ENCODE measurements at places on chromosomes 7 and 10. TPM values are rescaled to one million over a fixed set of nuclear protein-coding genes. Genes with fewer than 3 reads are reported as not detected.

DNA sequence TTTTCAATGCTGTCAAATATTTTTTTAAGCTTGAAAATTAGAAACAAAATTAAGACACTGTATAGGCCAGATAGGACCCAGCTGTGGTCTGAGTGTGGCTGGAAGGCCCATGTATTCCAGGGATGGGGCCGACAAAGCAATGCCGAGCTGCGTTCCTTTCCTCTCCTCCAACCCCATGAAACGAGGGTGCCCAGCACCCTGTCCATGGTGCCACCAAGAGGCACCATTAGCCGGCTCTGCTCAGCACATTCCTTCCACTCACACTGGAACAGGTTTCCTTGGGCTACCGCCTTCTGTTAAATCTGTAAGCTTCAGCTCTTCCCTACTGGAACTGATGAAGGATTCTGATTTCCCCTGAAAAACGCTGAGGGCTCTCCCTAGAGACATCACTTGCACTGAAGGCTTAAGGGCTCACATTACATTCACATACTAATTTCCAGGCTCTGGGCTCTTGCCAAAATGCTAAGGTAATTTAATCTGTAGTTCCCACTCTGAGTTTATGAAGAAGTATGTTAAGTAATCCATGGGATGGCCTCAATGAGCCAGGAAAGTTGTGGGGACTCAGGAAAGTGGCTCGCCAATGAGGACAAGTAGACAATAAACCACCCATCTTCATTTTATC lies 73.7 kb upstream of the CAMK2B start:
- no peak overlapping the region for H3K27ac ChIP-seq
- H3K4me1 ChIP-seq: no peaks in the 10 kb centered on the region
- H3K4me3 ChIP-seq: no peak overlapping the region
- no peaks in the 10 kb centered on the region for H3K27me3 ChIP-seq

Gene TMEM225B
- 2.3 TPM for total RNA-seq

- DNase-seq: no peak
- no peak overlapping the region for H3K4me3 ChIP-seq
- H3K36me3 ChIP-seq: no peaks in the 10 kb centered on the region
These were observed 1.7 kb upstream of the HOXA4 start for GRCh38 chr7:27132214-27132613.

Gene PRPS1L1
- not detected for total RNA-seq

DNA sequence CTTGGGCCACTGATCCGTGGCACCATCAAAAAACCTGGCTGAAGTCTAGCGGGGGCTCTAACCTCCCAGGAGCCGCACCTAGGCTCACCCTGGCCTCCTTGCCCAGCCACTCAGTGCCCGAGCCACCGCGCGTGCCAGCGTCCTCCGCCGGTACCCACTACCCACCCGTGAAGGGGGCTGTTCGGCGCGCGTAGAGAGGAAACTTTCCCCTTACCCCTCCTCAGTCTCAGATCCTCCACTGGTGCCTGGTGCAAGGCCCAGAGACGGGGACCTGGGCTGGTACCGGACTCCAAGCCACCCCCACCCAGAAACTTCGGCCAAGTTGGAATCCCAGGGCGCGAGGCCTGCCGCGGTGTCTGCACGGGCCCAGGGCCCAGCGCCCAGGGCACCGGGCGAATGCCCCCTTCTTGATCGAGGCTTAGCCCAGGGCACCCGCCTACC lies 3.5 kb upstream of the EBF3 start:
- H3K27ac ChIP-seq: no peak overlapping the region
- peaks cover 12% of the 10 kb centered on the region for H3K4me1 ChIP-seq
- H3K27me3 ChIP-seq: peaks cover 60% of the 10 kb centered on the region
- DNase-seq: no peak

Gene CDHR3
- total RNA-seq: 6.7 TPM

DNA sequence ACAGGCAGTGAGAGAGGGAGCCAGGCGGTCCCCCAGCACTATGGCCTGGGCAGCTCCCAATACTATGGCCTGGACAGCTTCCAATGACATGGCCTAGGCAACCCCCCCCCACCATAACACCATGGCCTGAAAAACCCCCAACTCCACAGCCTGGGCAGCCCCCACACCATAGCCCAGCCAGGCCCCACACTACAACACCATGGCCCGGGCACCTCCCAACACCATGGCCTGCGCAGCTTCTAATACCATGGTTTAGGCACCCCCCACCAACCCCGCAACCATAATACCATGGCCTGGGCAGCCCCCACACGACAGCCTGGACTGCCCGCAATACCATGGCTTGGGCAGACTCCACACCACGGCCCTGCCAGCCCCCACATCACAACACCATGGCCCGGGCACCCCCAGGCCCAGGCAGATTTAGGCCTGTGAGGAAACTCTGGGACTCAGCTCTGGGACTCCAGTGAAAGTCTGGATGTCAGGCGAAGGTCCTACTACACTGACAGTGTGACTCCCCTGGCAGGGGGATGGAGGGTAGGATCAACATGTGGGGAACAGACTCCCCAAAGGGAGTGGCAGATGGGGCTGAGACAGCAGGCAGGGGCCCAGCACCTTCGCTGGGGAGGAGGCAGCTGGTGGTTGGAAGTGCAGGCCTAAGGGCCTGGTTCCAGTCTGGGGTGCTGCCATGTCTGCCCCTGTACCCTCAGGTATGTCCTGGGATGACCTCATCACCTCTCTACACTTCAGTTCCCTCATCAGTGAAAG lies 8.7 kb downstream of the CPXM2 start:
- no peak overlapping the region for H3K27ac ChIP-seq
- no peaks in the 10 kb centered on the region for H3K27me3 ChIP-seq
- H3K4me1 ChIP-seq: no peaks in the 10 kb centered on the region
- DNase-seq: no peak

Gene GRM3
- not detected for total RNA-seq

DNA sequence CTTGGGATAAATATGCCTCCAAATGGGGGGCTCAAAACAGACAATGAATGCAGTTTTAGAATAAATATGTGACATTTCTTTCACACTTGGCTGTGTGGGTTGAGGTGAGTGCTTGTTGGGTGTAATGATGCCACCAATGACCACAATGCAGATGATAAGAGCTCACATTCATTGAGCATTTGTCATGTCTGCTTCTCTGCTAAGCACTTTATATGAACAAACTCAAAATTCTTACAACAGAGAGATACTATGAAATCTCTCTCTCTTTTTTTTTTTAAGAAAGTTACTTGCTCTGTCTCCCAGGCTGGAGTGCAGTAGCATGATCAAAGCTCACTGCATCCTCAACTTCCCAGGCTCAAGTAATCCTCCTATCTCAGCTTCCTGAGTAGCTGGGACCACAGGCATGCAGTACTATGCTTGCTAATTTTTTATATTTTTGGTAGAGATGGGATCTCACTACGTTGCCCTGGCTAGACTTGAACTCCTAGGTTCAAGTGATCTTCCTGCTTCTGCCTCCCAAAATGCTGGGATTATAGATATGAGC lies 185.4 kb downstream of the JCAD start:
- H3K27ac ChIP-seq: no peak overlapping the region
- H3K4me3 ChIP-seq: no peak overlapping the region
- peaks cover 9% of the 10 kb centered on the region for H3K27me3 ChIP-seq

DNA sequence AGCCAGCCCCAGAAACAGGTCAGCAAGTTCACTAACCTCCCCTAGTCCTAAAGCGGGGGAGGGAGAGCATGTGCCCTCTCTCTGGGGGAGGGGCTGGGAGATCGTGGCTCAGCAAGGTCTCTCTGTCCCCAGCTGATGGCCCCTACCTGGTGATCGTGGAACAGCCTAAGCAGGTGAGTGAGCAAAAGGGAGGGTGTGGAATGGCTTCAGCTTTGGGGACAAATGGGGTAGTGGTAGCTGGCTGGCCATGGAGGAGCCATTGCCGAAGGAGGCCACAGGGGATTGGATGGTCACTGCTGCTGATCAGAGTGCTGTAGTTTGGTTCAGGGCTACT lies 779 bp downstream of the NFKB2 start:
- H3K4me1 ChIP-seq: peaks cover 25% of the 10 kb centered on the region
- H3K27ac ChIP-seq: peak overlapping the region; percentile 96
- no peak for DNase-seq
- peak overlapping the region; percentile 90 for H3K4me3 ChIP-seq

Gene DNAJC30
- 10.7 TPM for total RNA-seq

- H3K27ac ChIP-seq: no peak overlapping the region
- H3K36me3 ChIP-seq: peaks cover 6% of the 10 kb centered on the region
- no peaks in the 10 kb centered on the region for H3K4me1 ChIP-seq
- no peak overlapping the region for H3K4me3 ChIP-seq
These were observed 28.7 kb upstream of the NAMPT start for GRCh38 chr7:106313456-106313901.

Gene NAT16
- total RNA-seq: not detected

GRCh38 chr7:125423458-125424155 lies 494.0 kb upstream of the POT1 start:
- no peaks in the 10 kb centered on the region for H3K36me3 ChIP-seq
- no peaks in the 10 kb centered on the region for H3K4me1 ChIP-seq
- no peak for DNase-seq
- H3K27me3 ChIP-seq: no peaks in the 10 kb centered on the region
- no peak overlapping the region for H3K27ac ChIP-seq

Data from activated naive CD8-positive, alpha-beta T cell treated with anti-CD3 and anti-CD28 coated beads, Interleukin-2, amount 10 ng/mL, durations not matched to agents 7 days and 5 days (primary cell).